H9 (cell line): ENCODE measurements at places on chromosomes 11 and 22. TPM values are rescaled to one million over a fixed set of nuclear protein-coding genes. Genes with fewer than 3 reads are reported as not detected.
A peak's percentile ranks its signal among the peaks of the same experiment; 100 is the strongest.

GRCh38 chr22:30694640-30695350 is at the start of gene OSBP2:
TSS of gene OSBP2 (plus strand) at chr22:30694874. CDS start at chr22:30694910, 36 bp downstream.
- DNase-seq: peak; percentile 45

GRCh38 chr11:47035108-47035507 is 98.5 kb downstream of the CSTPP1 start:
- DNase-seq: no peak

DNA sequence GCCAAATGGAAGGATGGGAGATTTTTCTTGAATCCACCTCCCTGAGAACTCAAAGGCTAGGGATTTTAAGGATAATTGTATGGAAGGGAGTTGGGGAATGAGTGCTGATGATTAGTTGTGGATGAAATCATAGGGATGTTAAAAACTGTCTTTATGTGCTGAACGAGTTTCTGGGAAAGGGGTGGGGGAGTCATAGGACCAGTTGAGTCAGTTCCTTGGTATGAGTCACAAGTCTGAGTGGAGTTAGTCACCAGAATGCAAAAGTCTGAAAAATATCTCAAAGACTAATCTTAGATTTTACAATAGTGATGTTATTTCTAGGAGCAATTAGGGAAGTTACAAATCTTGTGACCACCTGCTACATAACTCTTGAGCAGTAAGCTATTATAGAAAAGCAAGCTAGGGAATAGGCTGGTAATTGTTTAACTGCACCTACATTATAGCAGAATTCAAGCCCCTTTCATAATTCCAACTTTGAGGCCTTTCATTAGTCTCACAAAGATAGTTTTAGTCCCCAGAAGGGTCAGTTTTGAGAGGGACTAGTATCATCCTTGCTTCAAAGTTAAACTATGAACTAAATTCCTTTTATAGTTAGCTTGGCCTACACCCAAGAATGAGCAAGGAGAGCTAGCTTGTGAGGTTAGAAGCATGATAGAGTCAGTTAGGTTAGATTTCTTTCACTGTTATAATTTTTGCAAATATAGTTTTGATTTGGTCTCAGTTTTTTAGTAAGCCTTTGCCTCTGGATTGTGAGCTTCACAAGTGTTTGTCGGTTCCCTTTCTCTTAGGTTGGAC is 668.0 kb downstream of the ETS1 start:
- no peak for DNase-seq

GRCh38 chr22:43338766-43339345 is 4.3 kb downstream of the SCUBE1 start:
- no peak for DNase-seq

GRCh38 chr11:12581923-12582322 is 92.3 kb upstream of the TEAD1 start:
- no peak for DNase-seq

DNA sequence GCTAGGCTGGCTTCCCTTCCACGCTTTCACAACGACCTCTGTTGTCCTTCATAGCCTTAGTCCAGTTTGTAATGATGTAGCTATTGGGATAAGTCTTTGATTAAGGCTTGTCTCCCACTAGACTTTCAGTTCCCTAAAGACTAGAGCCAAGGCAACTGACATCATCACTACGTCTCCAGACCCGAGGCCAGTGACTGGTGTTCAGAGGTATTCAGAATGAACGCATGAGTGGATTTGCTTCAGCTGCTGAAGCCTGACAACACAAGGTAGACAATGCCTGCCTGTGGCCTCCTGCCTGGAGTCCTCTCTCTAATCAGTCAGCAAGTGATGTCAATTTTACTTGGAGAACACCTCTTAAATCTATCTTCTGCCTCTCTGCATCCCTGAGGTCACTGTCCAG is 13.6 kb downstream of the EFCAB6 start:
- no peak for DNase-seq

- no peak for DNase-seq
These were observed 33.6 kb downstream of the NEU3 start for GRCh38 chr11:75022296-75022695.

DNA sequence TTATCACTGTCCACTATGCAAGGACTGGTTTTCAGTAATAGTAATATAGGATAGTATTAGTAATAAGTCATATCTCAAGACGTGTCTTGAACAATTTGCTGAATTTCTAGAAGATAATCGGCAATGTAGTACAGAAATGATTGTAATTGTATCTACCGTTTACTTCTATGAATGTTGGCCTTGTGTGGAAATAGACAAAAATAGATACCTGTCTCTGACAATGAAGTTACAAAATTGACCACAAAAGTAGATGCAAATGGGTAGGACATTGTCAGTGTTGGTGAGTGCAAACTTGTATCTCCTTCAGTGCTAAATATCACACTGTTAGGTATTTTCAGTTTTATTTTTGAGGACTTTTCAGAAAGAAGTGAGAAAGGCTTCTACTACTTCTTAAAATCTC is 43.1 kb downstream of the SVIP start:
- DNase-seq: no peak

The MMP7 gene
- not detected in 2 replicates for total RNA-seq

The SMDT1 gene
- 44.8 and 45.0 TPM in 2 replicates for total RNA-seq

The BTG4 gene
- total RNA-seq: not detected in 2 replicates
